ENCODE measurements at places on chromosomes 1 and 21. TPM values are rescaled to one million over a fixed set of nuclear protein-coding genes. Genes with fewer than 3 reads are reported as not detected.

Gene GCSAML
- not detected for polyA plus RNA-seq

DNA sequence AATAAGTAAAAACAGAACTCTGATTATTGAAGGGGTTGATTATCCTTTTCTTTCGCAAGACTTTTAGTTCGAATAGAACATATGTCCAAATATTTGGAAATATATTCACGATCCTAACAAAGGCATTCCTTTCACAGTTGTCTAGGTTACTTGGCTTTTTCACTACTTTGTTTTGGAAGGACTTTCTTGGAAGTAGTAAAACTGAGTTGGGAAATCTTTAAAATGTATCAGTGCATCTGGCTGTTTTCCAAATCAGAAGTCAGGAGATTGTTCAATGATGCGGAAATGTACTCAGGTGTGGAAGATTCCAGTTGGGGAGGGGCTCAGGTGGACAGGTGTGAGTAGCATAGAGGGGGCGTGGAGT lies 67.1 kb downstream of the SH3BGR start:
- DNase-seq: no peak

Gene LAMC1
- polyA plus RNA-seq: 69.5 TPM

DNA sequence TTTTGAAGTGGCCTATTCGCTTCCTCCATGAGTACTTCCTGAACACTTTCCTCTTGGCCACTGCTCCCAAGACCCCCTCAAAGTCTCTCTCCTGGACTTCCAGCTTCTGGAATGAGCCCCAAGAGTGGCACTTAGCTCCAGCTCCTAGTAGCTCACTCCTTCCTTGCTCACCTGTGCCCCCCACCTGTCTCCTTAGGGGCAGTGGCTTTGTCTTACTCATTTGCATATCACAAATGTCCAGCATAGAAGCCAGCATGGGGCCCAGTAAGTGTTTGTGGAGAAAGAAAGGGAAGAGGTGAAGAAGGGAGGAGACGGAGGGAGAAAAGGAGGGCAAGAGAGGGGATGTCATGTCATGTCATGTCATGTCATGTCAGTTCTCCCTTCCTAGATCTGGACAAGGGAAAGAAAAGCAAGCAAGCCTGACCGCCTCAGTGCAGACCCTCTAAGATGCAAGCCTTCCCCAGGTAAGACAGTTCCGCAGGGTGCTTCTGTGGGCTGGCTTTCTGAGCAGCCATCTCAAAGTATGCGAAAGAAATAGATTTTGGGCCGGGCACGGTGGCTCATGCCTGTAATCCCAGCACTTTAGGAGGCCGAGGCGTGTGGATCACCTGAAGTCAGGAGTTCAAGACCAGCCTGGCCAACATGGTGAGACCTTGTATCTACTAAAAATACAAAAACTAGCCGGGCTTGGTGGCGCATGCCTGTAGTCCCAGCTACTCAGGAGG lies 6.9 kb upstream of the MX1 start:
- no peak for DNase-seq

All from mammary epithelial cell (primary cell).